ENCODE measurements at places on chromosomes 4 and X. TPM values are rescaled to one million over a fixed set of nuclear protein-coding genes. Genes with fewer than 3 reads are reported as not detected.

GABRE gene
- 6.5 TPM for total RNA-seq

TRAPPC11 gene
- 14.3 TPM for total RNA-seq

ARHGEF6 gene
- total RNA-seq: 3.8 TPM

ANK2 gene
- 1.7 TPM for total RNA-seq

PALLD gene
- total RNA-seq: 22.8 TPM

SLC7A11 gene
- not detected for total RNA-seq

F11 gene
- 178 TPM for total RNA-seq

- no peak for DNase-seq
Measured at GRCh38 chr4:169017971-169018370, 7.9 kb upstream of the CBR4 start.

GRCh38 chrX:110863883-110864282 lies 68.3 kb upstream of the CHRDL1 start:
- no peak for DNase-seq

GRCh38 chr4:53016099-53016820 lies 154.1 kb downstream of the RASL11B start:
- DNase-seq: no peak

DNA sequence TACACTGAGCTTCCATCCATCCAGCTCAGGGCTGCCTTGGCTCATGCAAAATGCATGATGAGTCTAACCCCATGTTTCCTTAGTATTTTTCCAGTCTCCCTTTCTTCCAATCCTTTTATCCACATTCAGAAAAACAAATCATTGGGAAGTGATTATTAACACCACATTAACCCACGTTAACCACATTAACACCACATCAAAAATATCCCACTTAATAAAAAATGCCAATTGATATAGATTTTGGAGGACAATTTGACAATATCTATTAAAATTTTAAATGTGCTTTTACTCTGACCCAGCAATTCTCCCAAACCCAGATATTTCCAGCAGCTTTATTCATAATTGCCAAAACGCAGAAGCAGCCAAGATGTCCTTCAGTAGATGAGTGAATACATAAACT lies 75.6 kb upstream of the SRD5A3 start:
- DNase-seq: no peak

DNA sequence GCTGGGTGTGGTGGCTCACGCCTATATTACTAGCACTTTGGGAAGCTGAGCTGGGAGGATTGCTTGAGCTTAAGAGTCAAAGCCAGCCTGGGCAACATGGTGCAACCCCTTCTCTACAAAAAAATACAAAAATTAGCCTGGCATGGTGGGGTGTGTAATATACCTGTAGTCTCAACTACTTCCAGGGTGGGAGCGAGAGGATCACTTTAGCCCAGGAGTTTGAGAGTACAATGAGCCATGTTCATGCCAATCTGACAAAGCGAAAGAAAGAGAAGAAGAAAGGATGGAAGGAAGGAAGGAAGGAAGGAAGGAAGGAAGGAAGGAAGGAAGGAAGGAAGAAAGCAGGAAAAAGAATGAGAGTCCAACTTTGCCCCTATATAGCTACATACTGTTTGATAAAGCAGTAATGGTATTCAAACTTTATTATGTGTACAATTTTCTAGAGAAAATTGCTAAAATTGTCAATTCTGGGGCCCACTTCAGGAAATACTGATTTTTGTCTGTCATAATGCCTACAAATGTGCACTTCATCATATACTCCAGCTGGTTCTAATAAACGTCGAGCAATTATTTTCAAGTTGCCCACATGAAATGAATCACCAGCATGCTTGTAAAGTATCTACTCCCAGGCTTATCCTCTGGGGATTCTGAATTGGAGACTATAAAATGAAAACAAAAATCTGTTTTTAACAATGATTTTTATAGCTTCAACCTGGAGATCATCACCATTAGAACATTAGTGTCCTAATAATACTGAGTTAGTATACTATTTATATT lies 132.3 kb downstream of the NDST4 start:
- DNase-seq: no peak

DNA sequence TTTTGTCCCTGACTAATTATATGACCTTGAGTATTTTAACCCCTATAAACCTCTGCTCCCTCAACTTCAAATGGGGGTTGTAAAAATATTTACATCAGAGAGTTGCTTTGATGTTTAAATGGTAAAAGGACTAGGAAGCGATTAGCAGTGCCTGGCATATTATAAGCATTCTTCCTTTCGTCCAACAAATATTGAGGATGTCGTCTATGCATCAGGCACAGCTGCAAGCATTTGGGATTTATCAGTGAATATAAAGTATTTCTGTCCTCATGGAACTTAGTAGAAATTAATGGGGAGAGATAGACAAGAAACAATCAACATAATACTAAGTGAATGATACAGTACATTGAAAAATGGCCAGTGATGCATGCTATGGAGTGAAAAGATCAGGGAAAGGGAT lies 115.5 kb upstream of the EDNRA start:
- DNase-seq: no peak

DNA sequence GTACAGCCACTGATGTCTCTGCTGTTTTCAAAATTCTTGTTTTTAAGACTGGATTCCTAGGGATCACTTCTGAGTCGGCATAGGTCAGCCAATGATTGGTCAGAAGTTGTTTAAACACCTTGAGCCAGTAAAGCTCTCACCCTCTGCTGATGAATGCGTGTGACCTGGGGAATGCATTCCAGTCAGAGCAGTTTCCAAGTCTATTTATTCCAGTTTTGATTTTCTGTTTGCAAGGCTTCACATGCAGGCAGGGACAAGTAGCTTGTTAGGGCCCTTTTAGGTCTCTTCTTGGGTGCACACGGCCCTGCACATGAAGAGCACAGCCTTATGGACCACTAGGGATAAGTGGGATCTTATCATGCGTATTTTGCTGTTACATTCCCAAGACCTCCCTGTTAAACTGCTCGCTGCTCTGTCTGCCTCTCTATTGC lies 47.0 kb downstream of the KLHL15 start:
- no peak for DNase-seq

GRCh38 chrX:65690057-65690855 lies 22.8 kb downstream of the MSN start:
- no peak for DNase-seq

GRCh38 chrX:37887347-37887746 lies 40.0 kb upstream of the DYNLT3 start:
- DNase-seq: no peak

GRCh38 chrX:37995428-37995827 lies 10.9 kb upstream of the SYTL5 start:
- DNase-seq: no peak

- peak; percentile 48 for DNase-seq
Measured at GRCh38 chrX:39445336-39445735, 644.1 kb downstream of the MID1IP1 start.

DNA sequence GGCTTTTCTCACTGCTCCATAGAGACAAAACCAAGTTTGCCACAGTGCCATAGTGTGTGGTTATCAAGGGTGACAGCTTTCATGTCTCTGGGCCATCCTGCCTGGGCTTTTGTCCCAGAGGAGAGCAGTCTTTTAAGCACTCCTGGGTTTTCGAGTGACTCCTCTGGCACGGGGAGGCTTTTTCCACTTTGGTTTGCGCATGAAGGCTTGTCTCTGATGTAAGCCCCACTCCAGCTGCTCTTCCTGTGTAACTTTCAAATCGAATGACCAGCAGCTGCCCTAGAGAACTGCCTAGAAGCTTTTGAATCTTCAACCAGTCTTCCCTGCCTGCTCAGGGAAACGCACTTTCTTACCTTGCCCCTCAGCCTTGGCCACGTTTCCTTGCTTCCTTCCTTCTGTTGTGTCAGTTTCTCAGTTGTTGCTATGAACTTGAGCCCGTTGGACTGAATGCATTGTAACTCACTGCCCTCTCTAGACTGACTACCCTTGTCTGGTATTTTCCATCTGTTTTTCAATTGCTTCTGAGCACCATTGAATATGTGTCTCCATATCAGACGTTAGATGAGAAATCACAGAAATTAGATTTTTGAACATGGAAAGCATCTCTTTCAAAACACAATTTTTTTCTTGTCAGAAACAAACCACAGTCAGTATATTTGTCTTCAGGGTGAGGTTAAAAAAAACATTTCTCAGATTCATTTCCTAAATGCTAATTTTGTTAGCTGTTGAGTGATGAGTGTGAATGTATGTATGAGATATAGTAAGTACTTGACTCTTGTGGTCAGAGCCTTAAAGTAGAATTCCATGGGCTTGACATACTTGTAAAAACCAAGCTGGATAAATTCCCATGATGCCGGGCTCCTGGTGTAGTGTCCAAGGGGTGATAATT lies 45.3 kb downstream of the SLC9A6 start:
- no peak for DNase-seq

DNA sequence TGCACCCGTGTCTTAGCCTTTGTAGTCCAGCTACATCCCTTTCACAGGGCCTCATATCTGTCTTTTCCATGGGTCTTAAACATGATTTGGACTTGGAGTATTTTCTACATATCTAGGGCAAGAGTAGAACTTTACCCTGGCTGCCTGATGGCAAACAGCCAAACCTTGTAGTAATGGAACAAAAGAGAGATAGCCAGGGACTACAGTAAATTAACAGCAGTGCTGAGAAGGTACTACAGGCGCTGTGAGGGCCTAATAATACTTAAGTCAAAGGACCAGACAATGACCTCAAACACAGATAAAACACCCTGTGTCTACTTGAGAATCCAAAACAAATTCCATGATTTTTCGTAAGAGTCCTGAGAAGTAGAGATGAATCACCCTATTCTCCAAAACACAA lies 111.0 kb upstream of the WDR17 start:
- DNase-seq: no peak

DNA sequence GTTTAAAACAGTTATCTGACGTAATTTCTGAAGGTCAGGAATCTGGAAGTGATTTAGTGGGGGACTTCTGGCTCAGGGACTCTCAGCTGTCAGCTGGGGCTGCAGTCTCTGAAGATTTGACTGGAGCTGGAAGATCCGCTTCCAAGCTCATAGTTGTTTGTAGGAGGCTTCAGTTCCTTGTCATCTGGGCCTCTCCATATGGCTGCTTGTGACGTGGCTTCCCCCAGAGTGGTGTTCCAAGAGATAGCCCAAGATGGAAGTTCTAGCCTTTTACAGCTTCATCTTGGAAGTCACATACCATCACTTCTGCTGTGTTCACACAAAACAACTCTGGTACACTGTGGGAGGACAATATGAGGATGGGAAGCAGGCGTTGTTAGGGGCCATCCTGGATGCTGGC lies 2.1 kb downstream of the MPC1L start:
- DNase-seq: no peak

DNA sequence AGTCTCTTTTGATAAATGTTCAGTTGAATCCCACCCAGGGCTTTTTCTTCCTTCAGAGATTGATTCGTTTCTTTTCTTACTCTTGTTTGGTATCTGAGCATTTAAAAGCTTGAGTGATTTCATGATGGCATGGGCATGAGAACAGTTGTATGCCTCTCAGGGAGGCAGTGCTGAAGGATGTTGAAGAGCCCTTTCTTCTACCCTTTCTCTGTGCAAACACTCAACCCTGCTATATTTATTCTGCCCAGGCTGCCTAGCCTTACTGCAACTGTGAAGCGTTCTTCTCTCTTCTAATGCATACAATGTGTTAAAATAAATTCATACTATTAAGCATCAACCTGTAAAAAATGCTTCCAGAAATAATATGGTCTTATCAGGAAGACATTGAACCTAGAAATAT lies 367.6 kb upstream of the LCORL start:
- no peak for DNase-seq

GRCh38 chrX:46929439-46930261 lies 17.4 kb downstream of the JADE3 start:
- DNase-seq: no peak

All from right lobe of liver (tissue), 6 donors.